Colonic mucosa (tissue), 4 donors: ENCODE measurements at places on chromosomes 12 and 14. TPM values are rescaled to one million over a fixed set of nuclear protein-coding genes. Genes with fewer than 3 reads are reported as not detected.

DHRS2 gene
- 0.56 TPM for total RNA-seq

SLC7A7 gene
- 7.0 TPM for total RNA-seq

IL26 gene
- not detected for total RNA-seq

MAP1LC3B2 gene
- total RNA-seq = 1.2 TPM

CPNE8 gene
- 33.3 TPM for total RNA-seq

NRXN3 gene
- total RNA-seq = 1.2 TPM

FOXN4 gene
- not detected for total RNA-seq

RNASE7 gene
- total RNA-seq = 0.30 TPM

BAZ2A gene
- total RNA-seq = 99.2 TPM

SIRT4 gene
- 1.3 TPM for total RNA-seq

DNA sequence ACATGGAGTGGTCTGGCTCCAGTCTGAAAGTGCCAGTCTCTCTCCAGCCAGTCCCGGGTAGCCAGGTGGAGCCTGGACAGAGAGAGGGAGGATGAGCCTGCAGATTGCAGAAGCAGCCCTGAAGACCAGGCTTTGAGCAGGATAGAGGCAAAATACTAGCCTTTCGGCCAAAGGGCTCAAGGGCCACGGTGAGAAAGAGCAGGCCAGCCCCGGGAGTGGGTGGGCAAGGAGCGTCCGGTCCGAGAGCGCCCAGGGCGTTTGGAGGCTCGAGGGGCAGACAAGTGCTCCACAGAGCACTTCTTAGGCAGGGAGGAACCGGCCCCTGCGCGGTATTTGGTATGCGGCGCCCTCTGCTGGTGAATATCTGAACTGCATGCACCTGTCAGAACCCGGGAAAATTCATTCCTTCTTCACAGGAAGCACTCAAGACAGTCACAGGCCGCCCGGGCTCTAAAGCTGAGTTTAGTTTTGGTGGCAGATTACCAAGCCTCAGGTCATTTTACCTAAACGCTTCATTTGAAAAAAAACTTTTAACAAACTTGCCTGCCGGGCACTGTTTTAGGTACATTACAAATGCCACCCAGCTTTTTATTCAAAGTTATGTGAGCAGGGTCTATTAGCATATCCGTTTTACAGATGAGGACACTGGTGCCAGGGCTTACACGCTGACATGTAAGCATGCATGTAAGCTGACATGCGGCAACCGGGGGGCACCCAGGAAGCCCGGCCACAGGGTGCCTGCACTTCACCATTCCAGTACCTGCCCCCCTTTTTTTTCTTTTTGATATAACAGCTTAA lies 21.0 kb upstream of the PSMC1 start:
- no peaks in the 10 kb centered on the region for H3K27me3 ChIP-seq
- DNase-seq = peak; percentile 70
- no peak overlapping the region for H3K27ac ChIP-seq
- H3K4me3 ChIP-seq = no peak overlapping the region
- H3K36me3 ChIP-seq = no peaks in the 10 kb centered on the region

- no peaks in the 10 kb centered on the region for H3K36me3 ChIP-seq
- no peak overlapping the region for H3K4me3 ChIP-seq
- no peak overlapping the region for H3K27ac ChIP-seq
- DNase-seq = no peak
- H3K27me3 ChIP-seq = no peaks in the 10 kb centered on the region
- peaks cover 3% of the 10 kb centered on the region for H3K4me1 ChIP-seq
Measured at GRCh38 chr14:52042371-52043289, 26.2 kb downstream of the NID2 start.

- H3K4me1 ChIP-seq = no peaks in the 10 kb centered on the region
- no peak overlapping the region for H3K27ac ChIP-seq
- no peak for DNase-seq
- H3K4me3 ChIP-seq = no peak overlapping the region
Measured at GRCh38 chr14:90491221-90491885, 94.5 kb downstream of the CALM1 start.

- no peak for DNase-seq
- H3K4me3 ChIP-seq = no peak overlapping the region
- no peaks in the 10 kb centered on the region for H3K4me1 ChIP-seq
- H3K27me3 ChIP-seq = no peaks in the 10 kb centered on the region
- no peak overlapping the region for H3K27ac ChIP-seq
Measured at GRCh38 chr12:77189901-77190416, 124.6 kb upstream of the E2F7 start.

DNA sequence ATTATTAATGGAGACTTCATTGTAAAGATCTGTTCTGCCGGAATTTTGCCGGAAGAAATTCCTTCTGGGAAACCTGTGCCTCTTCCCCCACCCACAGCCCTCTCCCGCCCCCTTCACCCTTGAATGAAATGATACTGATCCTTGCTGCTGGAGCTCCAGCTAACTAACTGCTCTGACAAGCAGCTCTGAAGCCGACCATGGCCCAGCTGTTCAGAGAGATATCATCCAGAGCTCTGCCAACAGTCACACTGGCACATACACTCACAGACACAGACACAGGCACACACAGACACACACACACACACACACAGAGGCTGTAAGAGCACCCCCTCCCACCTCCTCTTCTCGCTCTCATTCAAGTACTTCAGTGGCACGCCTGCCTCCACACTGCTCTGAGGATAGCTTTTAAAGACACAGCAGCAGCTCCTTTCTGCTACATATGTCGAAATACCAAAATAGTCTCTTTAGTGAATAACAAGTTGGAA lies 88.6 kb downstream of the R3HDM2 start:
- no peaks in the 10 kb centered on the region for H3K27me3 ChIP-seq
- H3K36me3 ChIP-seq = no peaks in the 10 kb centered on the region
- no peak for DNase-seq
- H3K4me3 ChIP-seq = no peak overlapping the region
- H3K27ac ChIP-seq = no peak overlapping the region

- H3K27me3 ChIP-seq = no peaks in the 10 kb centered on the region
- DNase-seq = no peak
- H3K36me3 ChIP-seq = no peaks in the 10 kb centered on the region
- H3K27ac ChIP-seq = no peak overlapping the region
Measured at GRCh38 chr14:89227496-89227836, 189.6 kb downstream of the FOXN3 start.

GRCh38 chr12:113424915-113425823 lies 3.0 kb downstream of the SDSL start:
- DNase-seq = peak; percentile 64
- H3K36me3 ChIP-seq = no peaks in the 10 kb centered on the region
- no peaks in the 10 kb centered on the region for H3K4me1 ChIP-seq
- no peaks in the 10 kb centered on the region for H3K27me3 ChIP-seq

DNA sequence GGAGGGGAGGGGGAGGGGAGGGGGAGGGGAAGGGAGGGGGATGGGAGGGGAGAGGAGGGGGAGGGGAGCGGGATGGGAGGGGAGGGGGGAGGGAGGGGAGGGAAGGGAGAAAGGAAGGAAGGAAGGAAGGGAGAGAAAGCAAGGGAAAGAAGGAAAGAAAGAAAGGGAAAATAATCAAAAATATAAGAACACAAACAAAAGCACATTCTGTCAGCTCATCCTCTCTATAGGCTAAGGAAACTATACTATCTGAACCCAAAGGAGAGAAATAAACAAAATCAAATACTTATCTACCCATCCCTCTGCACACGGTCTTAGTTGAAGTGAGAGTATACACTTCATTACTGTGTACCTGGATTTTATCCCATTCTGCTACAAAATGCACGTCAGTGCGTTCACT lies 26.9 kb downstream of the MANSC1 start:
- H3K36me3 ChIP-seq = no peaks in the 10 kb centered on the region
- no peak for DNase-seq
- no peaks in the 10 kb centered on the region for H3K4me1 ChIP-seq

- H3K4me3 ChIP-seq = no peak overlapping the region
- no peaks in the 10 kb centered on the region for H3K27me3 ChIP-seq
- H3K27ac ChIP-seq = peak overlapping the region; percentile 3
- no peaks in the 10 kb centered on the region for H3K36me3 ChIP-seq
Measured at GRCh38 chr12:113325916-113326315, 9.0 kb downstream of the SLC8B1 start.

GRCh38 chr12:6182279-6182898 lies 17.8 kb upstream of the CD9 start:
- peak overlapping the region; percentile 60 for H3K27ac ChIP-seq
- no peaks in the 10 kb centered on the region for H3K36me3 ChIP-seq
- no peaks in the 10 kb centered on the region for H3K27me3 ChIP-seq
- peaks cover 19% of the 10 kb centered on the region for H3K4me1 ChIP-seq

GRCh38 chr14:61860294-61860918 lies 98.2 kb downstream of the SNAPC1 start:
- H3K36me3 ChIP-seq = no peaks in the 10 kb centered on the region
- H3K4me3 ChIP-seq = no peak overlapping the region
- no peaks in the 10 kb centered on the region for H3K4me1 ChIP-seq
- no peak overlapping the region for H3K27ac ChIP-seq
- H3K27me3 ChIP-seq = no peaks in the 10 kb centered on the region
- DNase-seq = peak; percentile 40

DNA sequence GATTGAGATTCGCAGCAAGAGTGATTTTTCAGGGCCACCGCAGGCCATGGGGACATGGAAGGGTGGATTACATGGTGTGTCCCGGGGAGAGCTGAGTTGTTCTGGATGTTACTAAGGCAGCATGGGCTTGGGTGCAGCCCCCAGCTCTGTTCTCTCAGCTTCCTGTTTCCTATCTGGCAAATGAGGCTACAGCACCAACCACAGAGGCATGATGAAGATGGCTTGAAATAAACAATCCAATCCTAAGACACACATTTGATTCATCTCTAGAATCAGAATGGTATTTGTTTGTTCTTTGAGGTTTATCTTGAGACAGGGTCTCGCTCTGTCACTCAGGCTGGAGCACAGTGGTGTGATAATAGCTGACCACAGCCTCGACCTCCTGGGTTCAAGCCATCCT lies 21.6 kb downstream of the GLTP start:
- H3K4me1 ChIP-seq = peaks cover 2% of the 10 kb centered on the region
- peaks cover 20% of the 10 kb centered on the region for H3K36me3 ChIP-seq
- H3K27me3 ChIP-seq = no peaks in the 10 kb centered on the region
- no peak overlapping the region for H3K4me3 ChIP-seq
- H3K27ac ChIP-seq = no peak overlapping the region
- DNase-seq = no peak
